CD4-positive, alpha-beta T cell treated with Interleukin-4 for 4 hours (primary cell): ENCODE measurements at places on chromosomes 7 and 10.

GRCh38 chr7:140142031-140142430 lies 34.8 kb downstream of the KDM7A start:
- no peak for DNase-seq

GRCh38 chr7:100066953-100067352 lies 14.6 kb downstream of the ZNF3 start:
- DNase-seq = no peak

DNA sequence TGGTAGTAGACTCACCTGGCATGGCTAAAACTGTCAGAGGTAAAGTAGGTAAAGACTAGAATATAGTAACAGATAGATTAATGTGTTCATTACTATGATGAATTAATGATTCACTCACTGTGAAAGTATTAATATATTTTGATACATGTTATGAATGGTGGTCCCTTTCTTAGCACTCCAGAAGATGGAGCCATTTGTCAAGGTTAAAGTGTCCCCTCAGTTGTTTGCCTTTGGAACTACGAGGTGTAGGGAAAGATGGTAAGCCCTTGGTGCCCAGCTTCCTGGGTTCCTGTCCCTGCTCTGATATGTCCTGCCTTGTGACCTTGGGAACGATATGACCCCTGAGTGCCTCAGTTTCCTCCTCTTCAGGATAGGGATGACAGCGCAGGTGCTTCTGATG lies 49.4 kb downstream of the HTRA1 start:
- no peak for DNase-seq

GRCh38 chr10:132911786-132912097 lies 30.6 kb downstream of the CFAP46 start:
- DNase-seq = no peak

DNA sequence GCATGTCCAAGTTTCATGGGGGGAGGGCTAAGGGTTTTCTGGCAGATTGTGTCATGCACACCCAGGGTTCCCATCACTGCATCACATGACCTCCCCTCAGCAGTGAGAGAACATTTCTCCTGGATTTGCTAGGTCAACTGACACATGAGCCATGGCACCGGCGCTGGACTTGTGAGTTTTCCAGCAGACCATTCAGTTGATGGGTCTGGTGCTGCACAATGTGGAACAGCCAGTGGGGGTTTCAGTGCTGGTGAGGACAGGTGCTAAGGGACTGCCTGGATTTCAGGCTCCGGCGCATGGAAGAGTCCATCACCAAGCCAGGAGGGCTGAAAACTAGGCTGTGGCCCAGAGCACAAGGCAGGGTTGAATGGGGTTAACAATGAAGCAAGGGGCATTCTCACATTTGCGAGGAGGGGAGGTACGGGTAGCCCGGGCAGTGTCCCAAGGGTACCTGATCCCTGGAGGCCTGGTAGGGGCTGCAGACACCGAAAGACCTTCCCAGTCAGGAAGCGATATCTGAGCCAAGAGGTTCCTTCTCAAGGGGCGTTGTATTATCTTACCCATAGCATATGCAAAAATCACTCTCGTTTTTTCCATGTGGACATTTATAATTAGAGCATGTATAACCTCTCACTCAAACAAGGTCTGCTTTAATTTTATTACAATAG lies 203.0 kb downstream of the TNS3 start:
- DNase-seq = no peak

GRCh38 chr7:1297017-1297960 lies 64.6 kb downstream of the UNCX start:
- no peak for DNase-seq

- DNase-seq = no peak
Measured at GRCh38 chr10:22832066-22832602, 95.7 kb upstream of the ARMC3 start.

DNA sequence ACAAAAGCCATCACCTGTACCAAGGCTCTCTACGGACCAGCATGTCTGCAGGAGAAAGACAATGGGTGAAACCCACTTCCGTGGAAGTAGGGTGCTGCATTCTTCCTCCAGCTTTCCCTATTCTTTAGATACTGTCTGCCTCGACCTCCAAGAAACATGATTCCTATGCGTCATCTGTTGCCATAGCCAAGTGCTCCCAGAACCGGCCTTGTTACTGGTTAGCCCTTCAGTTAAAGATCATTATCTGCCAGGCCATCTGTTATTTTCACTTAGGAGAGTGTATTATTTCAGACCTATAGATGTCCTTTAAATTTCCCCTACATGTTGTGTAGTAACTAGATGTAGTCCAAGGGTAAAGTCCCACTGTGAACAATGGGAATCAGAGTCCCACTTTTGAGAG lies 89.0 kb upstream of the KIAA1217 start:
- DNase-seq = no peak

DNA sequence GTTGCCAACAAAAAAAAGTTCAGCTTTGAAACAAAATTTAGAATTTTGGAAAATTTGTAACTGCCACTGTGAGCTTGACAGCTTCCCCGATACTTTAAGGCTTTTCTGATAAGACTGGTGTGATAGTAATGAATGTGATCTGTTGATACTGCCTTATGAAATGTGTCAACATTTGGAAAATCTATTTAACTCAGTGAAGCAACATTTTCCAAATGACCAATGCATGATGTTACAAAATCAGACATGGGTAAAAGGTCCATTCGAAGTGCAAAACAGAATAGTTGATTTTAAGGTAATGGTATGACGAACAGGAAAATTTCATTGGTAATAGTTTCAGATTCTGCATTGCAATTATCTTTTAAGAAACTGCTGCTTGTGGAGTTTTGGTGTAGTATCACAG lies 175.4 kb downstream of the SEM1 start:
- no peak for DNase-seq

- DNase-seq = no peak
Measured at GRCh38 chr7:130927564-130927963, 193.6 kb upstream of the KLF14 start.

DNA sequence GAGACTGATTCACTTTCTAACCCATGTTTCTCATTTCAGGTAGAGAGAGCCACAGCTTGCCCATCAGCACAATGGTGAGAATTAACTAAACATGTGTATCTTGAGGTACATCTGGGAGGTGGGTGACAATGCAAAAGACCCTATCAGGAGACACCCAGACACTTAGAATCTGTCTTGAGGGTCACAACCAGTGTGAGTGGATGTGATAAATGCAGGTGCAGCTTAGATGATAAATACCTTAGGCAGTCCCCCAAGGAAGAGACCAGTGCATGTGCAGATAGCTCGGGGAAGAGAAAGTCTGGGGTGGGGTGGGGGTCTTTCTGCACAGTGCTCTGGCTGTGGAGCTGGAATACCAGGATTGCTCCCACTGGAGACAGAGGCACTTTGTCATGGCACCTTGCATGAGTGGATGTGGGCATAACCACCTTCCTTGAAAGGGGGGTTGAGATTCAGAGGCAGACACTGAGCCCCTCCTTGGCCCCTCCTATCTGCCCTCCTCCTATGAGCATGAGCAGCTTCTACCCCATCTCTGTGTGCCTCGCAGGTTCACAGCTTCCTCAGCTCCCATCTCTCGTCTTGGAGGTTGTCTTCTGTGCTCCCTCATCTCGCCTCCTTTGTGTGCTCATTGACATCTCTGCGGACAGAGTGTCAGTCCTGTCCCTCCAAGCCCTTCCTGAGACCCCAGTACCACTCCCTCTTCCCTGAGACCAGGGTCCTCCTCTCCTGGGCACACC lies 349.8 kb downstream of the TCERG1L start:
- no peak for DNase-seq

DNA sequence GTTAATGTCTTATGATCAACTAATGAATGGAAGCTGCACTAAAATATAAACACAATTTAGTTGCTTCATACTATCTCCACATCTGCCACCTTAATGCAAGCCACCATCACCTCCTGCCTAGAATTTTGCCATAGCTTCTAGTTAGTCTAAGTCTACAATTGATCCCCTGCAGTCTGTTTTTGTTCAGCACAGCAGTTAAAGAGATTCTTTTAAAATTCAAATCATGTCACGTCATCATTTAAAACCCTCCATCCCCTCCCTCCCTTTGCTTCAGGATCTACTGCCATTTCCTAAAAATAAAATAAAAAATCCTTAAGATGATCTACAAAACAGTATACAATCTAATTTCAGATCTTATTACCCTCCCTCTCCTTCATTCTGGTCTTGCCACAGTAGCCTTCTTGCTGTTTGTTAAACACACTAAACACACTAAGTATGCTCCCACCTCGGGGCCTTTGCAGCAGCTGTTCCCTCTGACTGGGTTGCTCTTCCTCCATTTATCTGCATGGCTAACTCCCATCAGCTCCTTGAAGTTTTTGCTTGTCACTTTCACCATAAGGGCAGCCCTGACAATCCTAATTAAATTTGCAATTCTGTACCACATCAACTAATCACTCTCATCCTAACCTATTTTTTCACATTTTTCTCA lies 97.0 kb upstream of the FOXP2 start:
- no peak for DNase-seq

GRCh38 chr10:47260505-47261111 lies 39.4 kb upstream of the GDF10 start:
- DNase-seq = no peak

- no peak for DNase-seq
Measured at GRCh38 chr7:111147708-111148533, 57.0 kb downstream of the LRRN3 start.

- DNase-seq = no peak
Measured at GRCh38 chr7:117194445-117194844, 128.4 kb downstream of the WNT2 start.

DNA sequence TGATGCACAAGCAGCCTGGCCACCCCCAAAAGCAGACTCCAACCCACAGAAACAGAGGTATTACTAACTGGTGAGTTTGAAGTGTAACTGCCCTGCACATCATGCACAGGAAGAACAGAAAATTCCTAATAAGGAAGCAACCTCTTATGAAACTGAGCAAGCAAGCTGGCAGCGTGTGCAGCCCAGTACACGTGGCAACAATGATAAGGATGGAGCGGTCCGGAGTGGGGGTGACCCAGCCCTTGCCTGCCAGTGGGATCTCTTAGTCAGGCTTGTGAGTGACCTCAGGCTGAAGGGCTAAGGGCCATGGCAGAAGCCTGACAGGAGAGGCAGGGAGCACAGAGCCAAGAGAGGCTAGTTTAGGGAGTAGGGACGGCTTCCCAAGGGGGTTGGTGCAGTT lies 22.1 kb upstream of the AOAH start:
- no peak for DNase-seq

- no peak for DNase-seq
Measured at GRCh38 chr7:16034353-16034752, 347.9 kb upstream of the MEOX2 start.

DNA sequence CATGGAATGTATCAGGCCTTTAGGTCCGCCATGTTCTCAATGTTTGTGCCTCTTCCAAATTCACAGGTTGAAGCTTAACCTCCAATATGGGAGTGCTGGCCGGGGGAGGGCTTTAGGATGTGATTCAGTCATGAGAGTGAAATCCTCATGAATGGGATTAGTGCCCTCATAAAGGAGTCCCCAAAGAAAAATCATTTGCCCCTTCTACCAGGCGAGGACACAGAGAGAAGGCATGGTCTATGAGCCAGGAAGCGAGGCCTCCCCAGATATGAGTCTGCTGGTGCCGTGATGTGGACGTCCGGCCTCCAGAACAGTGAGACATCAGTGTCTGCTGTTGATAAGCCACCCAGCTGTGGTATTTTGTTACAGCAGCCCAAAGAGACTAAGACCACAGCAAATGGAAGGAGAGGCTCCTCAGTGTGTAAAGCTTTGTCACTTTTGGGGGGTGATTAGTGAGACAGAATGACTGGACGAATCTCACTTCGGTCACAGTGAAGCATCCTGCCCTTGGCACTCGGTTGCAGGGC lies 231.3 kb upstream of the KLF6 start:
- no peak for DNase-seq

DNA sequence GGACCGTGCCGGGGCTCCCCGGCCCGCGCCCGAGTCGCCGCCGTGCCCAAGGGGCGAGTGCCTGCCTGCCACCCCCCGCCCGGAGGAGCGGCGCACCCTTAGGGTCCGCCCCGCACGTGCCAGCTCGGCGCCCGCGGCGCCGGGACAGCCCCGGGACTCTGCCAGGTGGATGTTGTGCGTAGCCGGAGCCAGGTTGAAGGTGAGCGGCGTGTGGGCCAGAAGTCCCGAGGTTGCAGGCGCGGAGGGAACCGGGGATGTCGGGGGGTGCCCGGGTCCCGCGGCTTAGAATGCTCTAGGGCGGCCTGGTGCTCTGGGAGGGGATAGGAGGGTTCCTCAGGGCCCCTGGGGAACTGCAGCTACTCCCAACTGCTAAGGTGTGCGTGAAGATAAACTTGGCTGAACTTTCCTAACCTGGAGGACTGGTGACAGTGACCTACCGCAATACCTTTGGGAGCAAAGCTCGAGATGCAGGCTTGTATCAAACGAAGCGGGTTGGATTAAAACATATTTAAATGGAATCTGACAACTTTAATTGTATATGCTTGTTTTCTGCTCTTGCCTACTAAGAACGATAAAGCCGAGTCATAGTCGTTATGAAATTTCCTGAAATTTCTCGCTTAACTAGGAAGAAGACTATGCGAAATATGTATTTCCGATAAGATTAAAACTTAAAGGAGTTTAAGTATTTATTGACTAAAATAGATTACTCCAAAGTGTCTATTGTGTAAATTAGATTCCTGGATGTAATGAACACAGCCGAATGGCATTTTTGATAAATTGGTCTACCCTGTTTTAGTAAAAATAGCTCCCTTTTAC lies at the start of gene CUX1:
CUX1 (plus strand) TSS at position 156 of the 816 bp plus-strand sequence; CDS start at position 170, 14 bp downstream.
- no peak for DNase-seq

DNA sequence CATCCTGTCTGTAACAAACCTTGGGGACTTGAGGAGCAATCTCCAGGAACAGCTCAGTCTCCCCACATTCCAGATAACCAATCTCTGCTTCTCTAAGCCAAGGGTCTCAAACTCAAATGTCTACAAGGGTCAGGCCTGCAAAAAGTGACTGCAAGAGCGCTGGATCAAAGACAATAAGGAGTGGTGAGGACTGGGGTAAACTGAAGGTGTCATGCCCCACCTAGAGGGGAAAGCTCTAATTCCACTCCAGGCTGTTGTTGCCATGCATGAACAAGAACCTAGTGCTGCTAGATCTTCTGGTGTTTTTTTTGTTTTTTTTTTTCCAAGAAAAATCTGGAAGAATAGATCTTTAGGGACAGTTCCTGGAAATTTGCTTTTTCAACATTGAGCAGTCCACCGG lies 117.9 kb upstream of the MACROH2A2 start:
- no peak for DNase-seq

DNA sequence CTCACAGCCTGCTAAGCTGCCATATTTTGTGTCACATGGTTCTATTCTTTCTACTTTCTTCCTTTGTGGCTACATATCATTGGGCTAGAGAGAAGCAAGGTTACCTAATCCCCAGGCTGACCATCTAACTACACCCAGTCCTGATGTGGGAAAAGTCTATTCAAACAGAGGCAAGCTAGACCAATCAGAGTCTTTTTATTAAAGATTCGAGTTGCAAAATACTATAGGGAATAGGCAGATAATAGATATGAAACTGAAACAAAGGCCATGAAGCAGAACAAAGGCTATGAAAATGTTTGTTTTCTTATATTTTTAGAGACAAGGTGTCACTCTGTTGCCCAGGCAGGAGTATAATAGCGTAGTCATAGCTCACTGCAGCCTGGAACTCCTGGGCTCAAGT lies 36.7 kb downstream of the MTERF1 start:
- no peak for DNase-seq

DNA sequence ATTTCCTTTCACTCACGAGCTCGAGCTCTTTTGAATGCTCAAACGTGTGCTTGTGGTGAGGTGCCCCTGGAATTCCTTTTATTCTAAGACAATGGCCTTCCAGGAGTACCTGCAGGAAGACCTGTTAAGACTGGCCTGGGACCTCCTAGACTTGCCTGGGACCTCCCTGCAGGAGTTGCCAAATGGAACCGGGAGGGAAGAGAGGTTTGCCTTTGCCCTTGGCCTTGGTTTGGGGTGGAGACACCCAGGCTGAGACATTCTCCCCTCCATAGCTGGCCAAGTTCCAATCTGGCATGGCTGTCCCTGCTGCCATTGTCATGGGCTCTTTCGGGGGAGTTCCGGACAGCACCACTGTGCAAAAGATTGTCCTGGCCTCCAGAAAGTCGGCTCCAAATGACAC lies 39.7 kb downstream of the DNAJB12 start:
- no peak for DNase-seq
